ENCODE measurements at places on chromosomes 3 and 15.
A peak's percentile ranks its signal among the peaks of the same experiment; 100 is the strongest.

GRCh38 chr3:122497425-122497824 is 17.3 kb downstream of the KPNA1 start:
- DNase-seq, result no peak

DNA sequence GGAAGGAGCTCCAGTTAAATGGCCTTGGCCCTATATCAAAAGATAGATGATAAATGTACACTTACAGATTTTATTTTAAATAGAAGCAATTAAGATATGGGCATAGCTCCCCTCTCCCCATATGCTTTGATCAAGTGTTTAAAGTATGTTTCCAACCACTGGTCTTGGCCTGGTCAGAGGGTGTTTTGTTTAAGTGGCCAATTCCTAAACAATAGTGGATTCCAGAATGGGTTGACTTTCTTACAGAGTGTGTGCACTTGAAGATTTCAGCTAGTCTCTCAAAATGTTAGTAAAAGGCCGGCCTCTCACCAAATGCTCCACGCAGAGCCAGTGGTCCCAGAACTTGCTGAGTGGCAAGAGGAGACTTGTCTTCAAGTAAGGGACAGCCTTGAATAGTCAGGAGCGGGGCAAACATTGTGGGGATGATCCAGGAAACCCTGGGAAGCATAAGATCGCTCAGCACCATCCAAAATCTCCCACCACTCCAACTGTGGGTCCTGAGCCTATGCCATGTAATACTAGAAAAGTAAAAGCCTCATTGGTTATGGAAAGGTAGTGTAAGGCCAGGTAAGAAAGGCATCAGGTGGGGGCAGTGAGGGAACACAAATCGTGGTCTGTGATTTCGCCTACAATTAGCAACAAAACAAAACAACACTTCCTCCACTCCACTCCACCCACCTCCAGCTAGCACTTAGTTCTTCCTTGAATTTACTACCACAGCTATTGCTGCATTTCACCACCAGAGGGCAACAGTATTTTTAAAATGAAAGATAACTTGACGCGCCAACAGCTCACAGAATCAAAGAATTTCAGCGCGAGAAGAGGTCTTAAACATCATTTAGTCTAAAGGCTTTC is 4.8 kb downstream of the RARRES1 start:
- no peak for DNase-seq

DNA sequence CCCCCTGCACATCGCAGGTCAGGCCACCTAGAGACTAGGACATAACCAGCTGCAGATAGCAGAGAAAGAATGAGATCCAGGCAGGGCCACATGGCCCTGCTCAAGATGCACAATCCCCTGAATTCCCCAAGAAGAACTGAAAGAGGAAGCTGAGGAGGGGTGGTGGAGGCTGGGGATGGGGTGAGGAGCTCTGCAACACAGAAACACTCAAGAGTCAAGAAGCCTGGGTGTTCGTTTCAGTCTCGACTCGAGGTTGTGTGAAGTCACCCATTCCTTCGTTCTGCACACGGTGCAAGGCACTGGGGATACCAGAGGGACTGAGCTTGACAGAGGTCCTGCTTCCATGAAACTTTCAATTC is 62.0 kb downstream of the TLE3 start:
- no peak for DNase-seq

GRCh38 chr3:141796889-141797781 is 33.9 kb downstream of the GRK7 start:
- DNase-seq, result peak; percentile 30

DNA sequence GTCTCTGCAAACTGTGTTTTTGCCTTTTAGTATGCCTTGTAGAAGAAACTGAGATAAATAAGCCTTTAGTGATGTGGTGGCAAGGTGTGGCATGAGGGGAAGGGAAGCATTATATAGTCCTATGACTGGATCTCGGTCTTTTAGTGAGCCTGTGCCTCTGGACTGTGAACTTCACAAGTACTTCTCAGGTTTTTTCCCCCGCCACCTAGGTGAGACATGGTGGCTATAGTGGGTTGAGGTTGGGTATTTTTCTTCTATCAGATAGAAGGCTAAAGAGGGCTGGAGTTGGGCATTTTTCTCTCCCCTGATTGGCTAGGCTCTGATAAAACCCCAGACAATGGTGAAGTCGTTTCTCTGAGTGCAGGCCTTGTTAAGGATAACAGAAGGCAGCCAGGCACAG is 38.7 kb upstream of the ZFAND6 start:
- DNase-seq, result no peak

GRCh38 chr3:80769683-80770082 is 991.8 kb downstream of the GBE1 start:
- no peak for DNase-seq

DNA sequence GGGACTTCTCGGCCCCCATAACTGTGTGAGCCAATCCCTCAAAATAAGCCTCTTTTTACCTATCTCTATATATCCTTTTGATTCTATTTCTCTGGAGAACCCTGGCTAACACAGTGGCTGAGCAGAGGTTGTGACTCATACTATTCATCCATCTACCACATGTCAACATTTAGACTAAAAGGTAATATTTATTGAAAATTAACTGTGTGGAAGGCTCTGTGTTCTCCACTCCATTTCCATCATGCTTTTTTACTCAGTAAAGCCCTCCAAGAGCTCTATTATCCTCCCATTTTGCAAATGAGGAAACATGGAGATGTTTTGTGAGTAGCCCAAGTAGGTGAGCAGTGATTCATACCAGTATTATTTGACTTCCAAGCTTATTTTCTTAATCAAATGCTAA is 217.9 kb upstream of the DCBLD2 start:
- DNase-seq, result no peak
